ENCODE measurements at places on chromosomes 12 and 14.

GRCh38 chr14:77613201-77613600 is 3.2 kb downstream of the SPTLC2 start:
- no peak for DNase-seq

GRCh38 chr12:3727877-3728632 is 24.9 kb downstream of the CRACR2A start:
- DNase-seq, result no peak

DNA sequence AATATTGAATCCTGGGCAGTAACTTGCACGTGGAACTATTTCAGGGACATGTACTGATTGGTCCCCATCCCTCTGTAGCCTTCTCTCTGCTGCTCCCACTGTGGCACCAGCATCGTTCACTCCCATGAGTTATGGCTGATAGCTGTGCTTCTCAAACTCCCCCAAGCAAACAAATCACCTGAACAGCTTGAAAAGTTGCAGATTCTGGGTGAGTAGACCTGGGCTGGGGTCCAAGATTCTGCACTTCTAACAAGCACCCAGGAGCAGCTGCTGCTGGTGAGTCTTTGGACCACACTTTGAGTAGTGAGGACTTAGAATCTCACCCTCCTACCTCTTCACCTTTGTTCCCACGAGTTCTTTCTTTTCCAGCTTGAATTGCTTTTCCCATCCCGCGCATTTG is 49.4 kb upstream of the ZFP36L1 start:
- no peak for DNase-seq

GRCh38 chr12:28409892-28410291 is 219.6 kb downstream of the CCDC91 start:
- DNase-seq, result no peak

DNA sequence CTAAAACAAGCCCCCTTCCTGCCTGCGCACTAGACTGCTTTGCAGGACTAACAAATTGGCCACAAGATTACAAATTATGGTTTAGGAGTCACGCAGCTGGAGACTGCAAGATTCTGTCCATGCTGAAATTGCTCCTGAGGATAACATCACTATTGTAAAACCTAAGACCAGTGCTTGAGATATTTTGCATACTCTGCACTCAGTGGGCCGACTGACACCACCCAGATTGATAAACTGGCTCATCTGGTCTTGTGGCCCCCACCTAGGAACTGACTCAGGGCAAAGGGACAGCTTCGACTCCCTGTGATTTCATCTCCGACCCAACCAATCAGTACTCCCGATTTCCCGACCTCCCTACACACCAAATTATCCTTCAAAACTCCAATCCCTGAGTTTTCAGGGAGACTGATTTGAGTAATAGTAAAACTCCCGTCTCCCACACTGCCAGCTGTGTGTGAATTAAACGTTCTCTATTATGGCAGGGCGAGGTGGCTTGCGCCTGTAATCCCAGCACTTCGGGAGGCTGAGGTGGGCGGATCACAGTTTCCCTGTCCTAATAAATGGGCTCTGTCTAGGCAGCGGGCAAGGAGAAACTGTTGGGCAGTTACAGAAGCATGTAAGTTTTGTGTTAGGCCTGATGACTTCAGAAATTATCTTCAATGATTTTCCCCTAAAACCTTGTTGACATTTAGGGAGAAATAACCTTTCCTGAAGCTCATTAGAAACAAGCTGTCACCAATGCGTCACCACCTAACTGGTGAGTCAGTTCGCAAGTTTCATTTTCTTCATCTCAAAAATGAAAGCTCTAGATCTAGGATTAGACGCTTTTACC is 5.3 kb upstream of the UBC start:
- no peak for DNase-seq

DNA sequence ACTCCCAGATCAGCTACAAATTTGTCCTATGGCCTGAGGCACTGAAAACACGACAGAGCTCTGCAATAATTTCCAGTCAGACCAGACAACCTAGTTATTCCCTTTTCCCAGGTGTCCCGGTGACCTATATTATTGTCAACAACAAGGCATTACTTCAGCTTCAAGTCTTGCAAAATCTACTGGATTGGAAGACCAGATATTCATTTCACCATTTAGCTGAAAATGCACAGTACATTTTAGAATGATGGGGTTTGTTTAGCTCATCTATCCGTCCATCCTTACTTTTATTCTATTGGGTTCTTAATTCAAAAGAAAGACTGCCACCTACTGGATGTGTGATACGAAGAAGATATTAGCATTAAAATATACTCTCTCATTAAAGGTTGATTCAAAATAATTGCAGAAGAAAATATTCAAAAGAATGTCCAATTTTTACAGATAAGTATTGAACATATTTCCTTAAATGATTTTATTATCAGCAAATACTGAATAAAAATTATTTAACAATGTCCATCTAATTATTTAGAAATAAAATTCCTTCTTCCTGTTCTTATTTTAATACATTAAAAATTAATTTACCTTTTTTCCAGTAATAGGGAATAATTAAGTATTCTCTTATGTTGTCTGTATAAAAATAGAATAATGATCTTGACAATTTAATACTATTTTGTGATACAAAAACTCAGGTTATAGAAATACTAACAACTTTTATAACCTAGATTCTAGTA is 244.9 kb upstream of the LRIG3 start:
- DNase-seq, result no peak

GRCh38 chr14:30710876-30711275 is 88.8 kb downstream of the SCFD1 start:
- no peak for DNase-seq

DNA sequence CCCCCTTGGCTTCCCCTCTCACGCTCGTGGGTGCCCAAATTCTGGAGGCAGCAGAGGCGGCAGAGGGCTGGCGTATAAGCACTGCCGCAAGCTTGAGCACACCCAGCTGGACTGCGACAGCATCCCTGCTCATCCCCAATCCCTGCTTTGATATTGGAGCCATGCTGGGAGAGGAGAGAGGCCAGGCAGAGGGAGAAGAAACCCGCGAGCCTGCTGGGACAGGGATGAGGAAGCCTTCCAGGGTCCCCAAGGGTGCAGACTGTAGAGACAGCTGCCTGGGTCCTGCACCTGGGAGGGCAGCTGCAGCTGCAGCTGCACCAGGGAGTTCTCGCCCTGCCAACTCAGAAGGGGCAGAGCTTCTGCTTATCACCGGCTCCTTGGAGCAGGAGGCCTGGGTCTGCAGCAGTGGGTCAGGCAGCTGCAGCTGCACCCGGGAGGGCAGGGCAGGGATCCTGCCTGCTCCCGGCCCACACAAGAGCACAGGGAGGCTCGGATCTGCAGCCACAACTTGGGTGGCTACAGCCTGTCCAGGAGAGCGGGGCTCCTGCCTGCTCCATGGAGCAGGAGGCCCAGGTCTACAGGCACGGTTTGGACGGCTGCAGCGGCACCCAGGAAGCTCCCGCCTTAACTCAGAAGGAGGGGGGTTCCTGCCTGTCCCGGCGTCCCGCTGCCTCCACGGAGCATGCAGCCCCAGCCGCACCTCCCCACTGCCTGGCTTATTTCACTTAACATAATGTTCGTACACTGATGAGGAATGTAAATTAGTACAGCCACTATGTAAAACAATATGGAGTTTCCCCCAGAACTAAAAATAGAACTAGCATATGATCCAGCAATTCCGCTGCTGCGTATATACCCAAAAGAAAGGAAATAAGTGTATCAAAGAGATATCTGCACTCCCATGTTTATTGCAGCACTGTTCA is 60.4 kb upstream of the SGPP1 start:
- DNase-seq, result no peak

- DNase-seq, result no peak
Observed at GRCh38 chr12:46451276-46452021, 78.9 kb upstream of the SLC38A2 start.

DNA sequence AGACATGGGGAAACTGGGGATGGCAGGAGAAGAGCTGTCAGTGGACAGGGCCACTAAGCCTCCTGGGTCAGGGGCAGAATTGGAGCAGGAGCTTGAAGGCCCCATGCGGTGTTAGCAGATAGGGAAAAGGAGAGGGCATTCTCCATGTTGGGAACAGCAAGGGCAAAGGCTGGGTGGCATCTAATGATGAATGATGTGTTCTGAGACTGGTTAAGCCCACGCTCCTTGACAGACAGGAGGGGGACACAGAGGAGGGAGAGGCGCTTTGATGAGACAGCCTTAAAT is 63.0 kb downstream of the CLMN start:
- no peak for DNase-seq
